ENCODE measurements at places on chromosomes 2 and 18.
A peak's percentile ranks its signal among the peaks of the same experiment; 100 is the strongest.

- DNase-seq, result no peak
These were observed 51.4 kb downstream of the CRACDL start for GRCh38 chr2:98884658-98885057.

- DNase-seq, result no peak
These were observed 465.7 kb downstream of the FBXO15 start for GRCh38 chr18:73681912-73682311.

DNA sequence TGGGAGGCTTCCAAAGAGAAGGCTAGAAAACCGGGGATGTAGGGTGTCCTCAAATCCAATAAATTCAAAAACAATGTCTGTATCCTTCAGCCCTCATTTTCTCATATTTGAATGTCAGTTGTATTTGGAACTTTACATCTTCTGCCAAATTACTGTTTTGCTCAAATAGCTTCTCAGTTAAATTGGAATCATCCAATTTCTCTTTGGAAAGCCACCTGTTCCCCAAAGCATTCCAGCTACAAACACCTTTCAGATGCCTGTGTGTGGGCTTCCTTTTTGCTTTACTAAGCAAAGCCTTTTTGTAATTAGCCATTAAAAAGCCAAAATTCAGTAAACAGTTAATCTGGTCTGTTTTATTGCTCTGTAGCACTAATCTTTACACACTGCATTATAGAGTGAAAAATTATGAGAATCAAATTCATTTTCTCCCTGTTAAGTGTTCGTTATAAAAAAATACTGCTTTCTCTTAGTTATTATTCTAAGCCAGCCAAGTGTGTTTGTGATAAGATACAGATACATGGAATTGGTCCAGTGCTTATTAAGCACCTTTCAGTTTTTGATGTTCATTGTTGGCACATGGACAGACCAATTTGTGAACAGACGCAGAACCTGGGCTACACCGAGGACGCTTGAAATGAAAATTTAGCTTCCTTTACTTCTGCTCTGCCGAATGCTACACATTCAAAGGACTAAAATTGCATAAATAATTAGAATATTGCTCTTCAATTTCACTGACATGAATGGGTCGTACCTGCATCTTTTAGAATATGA lies 151.6 kb downstream of the RTN4 start:
- DNase-seq, result no peak

GRCh38 chr18:74284980-74285355 lies 6.8 kb downstream of the CYB5A start:
- no peak for DNase-seq

GRCh38 chr2:54927085-54927750 lies 123.0 kb downstream of the RTN4 start:
- no peak for DNase-seq

GRCh38 chr2:55134316-55134706 lies 84.1 kb upstream of the RTN4 start:
- DNase-seq, result no peak

DNA sequence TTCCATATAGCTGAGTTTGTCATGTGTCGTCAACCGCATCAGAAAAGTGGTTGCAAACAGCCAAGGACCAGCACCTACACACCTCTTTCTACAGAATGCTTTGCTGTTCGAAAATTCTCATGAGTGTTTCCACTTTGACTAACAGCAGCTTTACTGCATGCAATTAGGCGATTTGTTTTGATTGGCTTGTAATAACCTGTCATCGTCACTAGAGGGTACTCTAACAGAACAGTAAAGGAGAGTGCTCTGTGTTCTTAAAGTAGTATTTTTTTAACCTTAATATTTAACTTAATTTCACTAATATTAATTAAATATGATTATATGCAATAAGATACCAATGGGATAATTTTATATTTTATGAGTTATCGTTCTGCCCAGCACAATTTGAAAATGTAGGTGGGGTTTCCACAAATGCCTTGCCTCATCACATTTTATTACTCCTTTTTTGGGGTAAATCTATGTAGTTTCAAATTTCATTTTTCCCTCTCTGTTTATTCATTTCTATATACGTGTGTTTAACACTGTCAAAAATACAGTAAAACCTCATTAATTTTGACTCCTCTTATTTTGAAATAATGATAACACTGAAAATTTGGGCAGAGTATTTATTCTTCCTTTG lies 502.2 kb downstream of the NRXN1 start:
- DNase-seq, result no peak

GRCh38 chr2:119252186-119253113 lies 28.8 kb downstream of the STEAP3 start:
- no peak for DNase-seq

GRCh38 chr2:74739733-74740241 lies 85.7 kb downstream of the SEMA4F start:
- no peak for DNase-seq

GRCh38 chr2:136281281-136282114 lies 163.5 kb upstream of the CXCR4 start:
- DNase-seq, result peak; percentile 10

DNA sequence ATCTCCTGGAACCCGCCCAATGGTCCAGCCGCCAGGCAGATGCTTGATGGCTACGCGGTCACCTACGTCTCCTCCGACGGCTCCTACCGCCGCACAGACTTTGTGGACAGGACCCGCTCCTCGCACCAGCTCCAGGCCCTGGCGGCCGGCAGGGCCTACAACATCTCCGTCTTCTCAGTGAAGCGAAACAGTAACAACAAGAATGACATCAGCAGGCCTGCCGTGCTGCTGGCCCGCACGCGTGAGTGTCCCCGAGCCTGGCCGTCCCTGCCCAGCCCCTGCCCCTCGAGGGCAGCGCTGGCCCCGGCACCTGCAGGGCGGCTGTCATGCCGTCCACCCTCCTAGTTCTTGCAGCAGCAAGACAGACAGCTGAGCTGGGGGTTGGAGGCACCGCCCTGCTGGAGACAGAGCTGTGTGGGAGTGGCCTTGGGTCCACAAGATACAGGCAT lies 36.7 kb downstream of the MTERF4 start:
- no peak for DNase-seq

- DNase-seq, result no peak
These were observed 7.4 kb downstream of the REEP1 start for GRCh38 chr2:86330001-86330400.

Measured in stimulated activated CD4-positive, alpha-beta T cell treated with anti-CD3 and anti-CD28 coated beads, Interleukin-1b, Interleukin-23, amount 100 ng/mL, for 4 hours (primary cell).